ENCODE measurements at places on chromosomes 13 and 19.

GRCh38 chr13:76868371-76868770 lies 17.8 kb downstream of the KCTD12 start:
- DNase-seq: no peak

DNA sequence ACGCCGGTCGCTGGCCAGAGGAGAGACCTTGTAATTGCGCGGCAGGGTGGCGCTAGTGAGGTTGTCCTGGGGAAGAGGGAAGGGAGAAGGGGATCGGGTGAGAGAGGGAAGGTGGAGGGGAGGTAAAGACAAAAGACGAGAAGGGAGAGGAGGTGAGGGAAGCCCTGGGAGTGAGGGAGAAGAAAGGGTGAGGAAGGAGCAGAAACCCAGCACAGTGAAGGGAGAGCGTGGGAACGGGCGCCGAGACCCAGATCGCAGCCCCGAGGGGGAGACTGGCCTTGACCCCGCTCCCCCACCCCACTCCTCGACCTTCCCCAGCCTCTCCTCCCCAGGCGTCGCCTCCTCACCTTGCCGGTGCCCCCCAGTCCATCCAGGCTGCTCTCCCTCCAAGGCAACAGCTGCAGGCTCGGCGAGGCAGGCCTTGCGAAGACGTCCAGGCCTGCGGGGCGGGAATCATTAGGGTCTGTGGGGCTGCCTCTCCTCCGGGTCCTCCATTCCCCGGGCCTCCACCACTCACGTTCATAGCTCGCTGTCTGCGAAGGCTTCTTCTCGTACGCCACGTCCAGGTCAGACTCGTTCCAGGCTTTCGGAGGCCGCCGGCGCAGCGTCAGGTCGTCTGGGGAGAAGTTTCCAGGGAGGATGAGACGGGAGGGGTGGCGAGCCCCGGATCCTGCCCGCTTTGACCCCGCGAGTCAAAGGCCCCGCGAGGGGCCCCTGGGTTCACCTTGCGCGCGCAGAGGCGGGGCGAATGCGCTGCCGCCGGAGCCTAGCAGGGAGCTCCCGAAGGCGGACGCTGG lies 8.8 kb downstream of the PPP1R13L start:
- no peak for DNase-seq

GRCh38 chr19:49340069-49340864 lies 5.1 kb downstream of the CD37 start:
- peak; percentile 69 for DNase-seq

- DNase-seq: no peak
These were observed 15.7 kb upstream of the PGLS start for GRCh38 chr19:17495639-17496296.

DNA sequence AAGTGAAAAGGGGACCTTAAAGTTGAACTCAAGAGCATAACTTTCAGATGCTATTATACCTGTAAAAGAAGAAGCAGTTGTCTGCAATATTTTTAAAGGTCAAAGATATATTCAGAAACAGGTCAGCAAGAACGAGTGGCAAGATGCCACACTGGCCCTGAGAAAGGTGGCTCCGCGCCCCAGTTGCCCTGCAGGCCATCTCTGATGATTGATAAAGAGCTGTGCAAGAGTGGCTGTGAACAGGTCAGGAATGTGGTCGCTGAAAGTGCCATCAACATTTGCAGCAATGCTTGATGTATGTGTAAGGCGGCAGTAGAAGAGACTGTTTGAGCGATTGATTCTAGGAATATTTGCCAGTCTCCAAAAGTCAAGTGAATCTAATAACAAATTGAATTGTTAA lies 664.2 kb upstream of the SLC10A2 start:
- DNase-seq: no peak

GRCh38 chr13:31485651-31486051 lies 253.7 kb upstream of the RXFP2 start:
- no peak for DNase-seq

GRCh38 chr13:104181526-104182231 lies 1115.5 kb upstream of the SLC10A2 start:
- no peak for DNase-seq

DNA sequence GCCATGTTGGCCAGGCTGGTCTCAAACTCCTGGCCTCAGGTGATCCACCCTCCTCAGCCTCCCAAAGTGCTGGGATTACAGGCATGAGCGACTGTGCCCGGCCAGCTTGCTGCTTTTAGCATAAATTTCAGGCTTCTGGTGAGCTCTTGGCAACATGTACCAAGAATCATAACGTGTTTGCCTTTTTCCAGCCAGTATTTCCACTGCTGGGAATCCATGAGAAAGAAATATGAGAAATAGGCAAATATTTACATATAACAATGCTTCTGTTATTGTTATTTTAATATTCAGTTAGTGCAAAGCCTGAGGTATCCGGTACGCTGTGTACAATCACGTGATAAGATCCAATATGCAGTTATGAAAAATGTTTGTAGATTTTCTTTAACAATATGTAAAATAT lies 29.2 kb upstream of the CERS4 start:
- DNase-seq: no peak

DNA sequence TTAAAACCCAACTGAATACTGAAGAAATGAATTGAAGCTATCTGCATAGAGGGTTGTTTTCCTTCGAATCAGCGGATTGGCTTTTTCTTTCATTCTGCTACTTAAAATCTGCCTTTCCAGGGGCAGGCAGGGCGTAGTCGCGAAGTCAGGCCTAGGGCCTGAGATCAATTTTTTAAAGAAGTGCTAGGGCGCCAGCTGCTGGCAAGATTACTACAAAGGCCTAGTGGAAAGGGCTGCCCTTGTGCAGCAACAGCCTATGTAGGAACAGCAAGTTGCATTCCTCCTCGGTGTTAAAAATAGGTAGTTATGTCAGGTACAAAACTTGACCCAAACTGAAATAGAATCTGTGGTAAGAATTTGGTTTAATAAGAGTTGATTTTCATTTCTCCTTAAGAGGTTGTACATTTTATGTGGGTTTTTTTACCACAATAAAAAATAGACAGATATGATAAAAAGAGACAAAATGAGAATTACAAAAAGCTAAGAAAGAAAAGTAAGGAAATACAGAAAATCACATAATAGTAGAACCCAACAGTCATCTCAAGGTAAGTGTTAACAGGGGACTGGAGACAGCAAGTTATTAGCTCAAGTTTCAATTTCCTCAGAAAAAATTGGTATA lies 9.5 kb upstream of the URAD start:
- DNase-seq: no peak

DNA sequence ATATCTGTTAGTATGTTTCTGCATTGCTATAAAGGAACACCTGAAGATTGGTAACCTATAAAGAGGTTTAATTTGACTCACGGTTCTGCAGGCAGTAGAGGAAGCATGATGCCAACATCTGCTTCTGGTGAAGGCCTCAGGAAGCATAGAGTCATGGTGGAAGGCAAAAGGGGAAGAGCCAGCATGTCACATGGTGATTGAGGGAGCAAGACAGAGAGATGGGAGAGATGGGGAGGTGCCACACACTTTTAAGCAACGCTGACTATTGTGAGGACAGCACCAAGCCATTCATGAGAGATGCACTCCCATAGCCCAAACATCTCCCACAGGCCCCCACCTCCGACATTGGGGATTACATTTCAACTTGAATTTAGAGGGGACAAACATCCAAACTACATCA lies 32.8 kb downstream of the COG6 start:
- DNase-seq: no peak

- DNase-seq: no peak
These were observed 17.8 kb upstream of the CLN5 start for GRCh38 chr13:76973920-76974617.

GRCh38 chr19:2683430-2684003 lies 19.0 kb downstream of the GNG7 start:
- DNase-seq: no peak

- DNase-seq: no peak
These were observed 57.8 kb upstream of the POSTN start for GRCh38 chr13:37656247-37656940.

DNA sequence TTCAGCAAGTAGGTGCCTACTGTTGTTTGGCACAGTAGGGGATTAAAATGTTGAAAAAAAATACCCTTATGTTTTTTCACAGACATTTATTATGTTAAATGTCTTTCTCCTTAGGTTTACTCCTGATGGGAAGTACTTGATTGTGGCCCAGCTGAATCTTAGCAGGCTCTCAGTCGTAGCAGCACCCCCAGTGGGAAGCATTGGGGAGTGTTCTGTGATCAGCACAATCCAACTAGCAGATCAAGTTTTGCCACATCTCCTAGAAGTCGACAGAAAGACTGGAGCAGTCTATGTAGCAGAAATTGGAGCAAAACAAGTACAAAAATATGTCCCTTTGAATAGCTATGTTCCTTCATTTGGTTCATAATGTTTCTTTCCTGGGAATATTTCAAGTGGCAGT lies 9.3 kb downstream of the NHLRC3 start:
- DNase-seq: no peak

DNA sequence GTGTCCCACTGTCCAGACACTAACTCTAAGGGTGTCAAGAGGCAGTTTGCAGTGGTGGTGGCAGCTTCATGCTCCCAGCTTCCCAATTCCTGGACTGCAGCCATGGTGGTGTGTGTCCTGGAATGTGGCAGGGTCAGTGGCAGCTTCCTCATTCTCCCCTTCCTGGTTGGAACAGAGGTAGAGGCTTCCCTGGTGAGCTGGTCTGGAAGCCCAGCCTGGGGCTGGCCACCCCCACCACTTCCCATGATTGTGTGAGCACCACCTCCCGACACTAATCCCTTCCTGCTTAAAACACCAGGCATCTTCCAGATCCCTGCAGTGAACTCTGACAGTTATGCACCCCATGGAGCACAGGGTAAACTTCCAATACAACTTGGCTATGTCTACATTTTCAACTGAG lies 134.9 kb downstream of the RAP2A start:
- no peak for DNase-seq

DNA sequence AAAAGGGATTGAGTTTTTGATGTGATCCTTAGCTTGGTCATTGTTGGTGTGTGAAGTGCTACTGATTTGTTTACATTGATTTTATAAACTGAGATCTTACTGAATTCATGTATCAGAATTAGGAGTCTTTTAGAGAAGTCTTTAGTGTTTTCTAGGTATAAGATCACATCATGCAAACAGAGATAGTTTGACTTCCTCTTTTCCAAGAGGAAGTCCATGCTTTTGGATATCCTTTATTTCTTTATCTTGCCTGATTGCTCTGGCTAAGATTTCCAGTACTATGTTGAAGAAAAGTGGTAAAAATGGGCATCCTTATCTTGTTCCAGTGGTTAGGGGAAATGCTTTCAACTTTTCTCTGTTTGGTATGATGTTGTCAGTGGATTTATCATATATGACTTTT lies 561.2 kb upstream of the SLITRK1 start:
- DNase-seq: no peak

GRCh38 chr13:94120878-94121277 lies 358.6 kb downstream of the DCT start:
- no peak for DNase-seq

DNA sequence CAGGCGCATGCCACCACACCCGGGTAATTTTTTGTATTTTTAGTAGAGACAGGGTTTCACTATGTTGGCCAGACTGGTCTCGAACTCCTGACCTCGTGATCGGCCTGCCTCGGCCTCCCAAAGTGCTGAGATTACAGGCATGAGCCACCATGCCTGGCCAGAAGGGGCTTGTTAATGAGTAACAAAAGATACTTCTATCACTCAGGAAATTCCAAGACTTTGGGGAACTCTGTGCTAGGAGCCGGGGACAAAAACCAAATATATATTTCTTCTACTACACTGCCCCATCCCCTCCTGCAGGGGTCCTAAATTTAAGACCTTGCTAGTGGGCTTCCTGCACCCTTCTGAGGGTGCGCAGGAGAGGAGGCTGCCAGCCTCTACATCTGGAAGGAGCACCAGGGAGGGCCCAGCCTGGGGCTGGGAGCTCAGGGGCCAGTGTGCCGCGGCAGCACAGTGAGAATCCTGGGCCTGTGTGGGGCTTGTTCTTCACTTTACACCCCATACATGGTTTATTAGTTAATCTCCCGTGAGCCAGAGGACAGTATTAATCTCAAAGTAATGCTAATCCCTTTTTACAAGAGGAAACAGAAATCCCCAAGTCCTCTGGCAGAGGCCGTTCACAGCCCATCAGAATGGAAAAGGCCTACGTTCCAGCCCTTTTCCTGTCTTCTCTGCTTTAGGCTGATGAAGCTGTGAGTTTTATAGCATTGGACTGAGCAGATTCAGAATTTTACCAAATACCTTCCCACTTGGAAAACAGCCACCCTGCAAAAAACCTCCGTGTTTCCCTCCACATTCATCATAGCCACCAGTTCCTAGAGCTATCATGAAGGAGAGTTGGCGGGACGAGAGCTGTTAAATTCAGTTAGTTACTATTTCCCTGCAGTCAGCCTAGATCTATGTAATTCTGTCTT lies 44.4 kb upstream of the NPAS1 start:
- DNase-seq: no peak

DNA sequence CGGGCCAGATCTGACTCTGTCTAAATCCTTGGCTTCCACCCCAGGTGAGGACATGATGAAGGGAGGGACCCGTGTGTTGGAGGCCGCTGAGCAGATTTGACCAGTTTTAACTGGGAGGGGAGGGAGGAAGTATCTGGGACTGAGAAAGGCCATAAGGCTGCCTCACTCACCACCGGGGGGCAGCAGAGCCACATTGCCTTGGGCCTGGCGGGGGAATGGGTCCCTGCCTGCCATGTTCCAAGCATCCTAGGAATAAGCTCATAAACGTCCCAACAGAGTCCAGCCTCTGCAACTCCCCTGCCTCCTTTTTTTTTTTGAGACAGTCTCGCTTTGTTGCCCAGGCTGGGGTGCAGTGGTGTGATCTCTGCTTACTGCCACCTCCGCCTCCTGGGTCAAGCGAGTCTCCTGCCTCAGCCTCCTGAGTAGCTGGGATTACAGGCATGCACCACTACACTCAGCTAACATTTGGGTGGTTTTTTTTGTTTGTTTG lies 15.5 kb downstream of the MAST3 start:
- peak; percentile 73 for DNase-seq

- DNase-seq: no peak
These were observed 18.1 kb upstream of the POU2F2 start for GRCh38 chr19:42150364-42150763.

DNA sequence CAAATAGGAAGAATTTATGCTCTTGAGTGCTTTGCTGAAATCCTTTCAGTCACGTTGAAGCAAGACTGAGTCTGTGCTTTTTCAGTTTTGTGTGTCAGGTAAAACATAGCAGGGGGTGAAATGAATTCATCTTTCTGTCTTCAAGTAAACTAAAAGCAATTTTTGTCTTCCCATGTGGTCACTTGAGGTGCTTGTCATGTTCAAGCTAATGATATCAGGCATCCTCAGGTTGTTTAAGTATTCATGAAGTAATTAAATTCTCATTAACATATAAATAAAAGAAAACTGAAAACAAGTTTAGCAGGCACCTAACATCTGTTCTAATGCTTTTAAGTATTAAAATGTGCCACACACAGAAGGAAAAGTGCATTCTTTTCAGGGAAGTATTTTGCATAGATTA lies 2701.3 kb downstream of the PCDH9 start:
- DNase-seq: no peak

Data from breast epithelium (tissue), 4 donors.